ENCODE measurements at places on chromosomes 16 and 17.

DNA sequence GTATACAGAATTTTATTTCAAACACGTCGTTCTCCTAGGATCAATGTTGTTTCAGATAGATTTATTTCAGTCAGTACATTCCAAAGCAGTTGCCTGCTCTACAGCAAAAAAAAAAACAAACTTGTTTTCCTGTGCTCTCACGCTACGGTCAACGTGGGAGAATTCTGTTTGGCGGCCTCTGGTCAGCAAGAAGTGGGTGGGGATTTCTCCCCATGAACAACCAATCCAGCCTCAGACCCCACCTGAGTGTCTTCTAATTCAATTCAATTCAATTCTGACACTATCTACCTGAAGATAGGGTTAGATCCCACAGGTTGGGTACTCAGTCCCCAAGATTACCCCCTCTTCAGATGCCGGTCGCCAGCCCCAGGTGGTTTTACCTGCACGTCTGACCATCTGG, 22.1 kb downstream of the C17orf58 start:
- DNase-seq: no peak

- DNase-seq: no peak
Measured at GRCh38 chr16:58727028-58727781, 6.9 kb downstream of the GOT2 start.

- DNase-seq: no peak
Measured at GRCh38 chr17:418421-418751, 65.8 kb upstream of the RPH3AL start.

DNA sequence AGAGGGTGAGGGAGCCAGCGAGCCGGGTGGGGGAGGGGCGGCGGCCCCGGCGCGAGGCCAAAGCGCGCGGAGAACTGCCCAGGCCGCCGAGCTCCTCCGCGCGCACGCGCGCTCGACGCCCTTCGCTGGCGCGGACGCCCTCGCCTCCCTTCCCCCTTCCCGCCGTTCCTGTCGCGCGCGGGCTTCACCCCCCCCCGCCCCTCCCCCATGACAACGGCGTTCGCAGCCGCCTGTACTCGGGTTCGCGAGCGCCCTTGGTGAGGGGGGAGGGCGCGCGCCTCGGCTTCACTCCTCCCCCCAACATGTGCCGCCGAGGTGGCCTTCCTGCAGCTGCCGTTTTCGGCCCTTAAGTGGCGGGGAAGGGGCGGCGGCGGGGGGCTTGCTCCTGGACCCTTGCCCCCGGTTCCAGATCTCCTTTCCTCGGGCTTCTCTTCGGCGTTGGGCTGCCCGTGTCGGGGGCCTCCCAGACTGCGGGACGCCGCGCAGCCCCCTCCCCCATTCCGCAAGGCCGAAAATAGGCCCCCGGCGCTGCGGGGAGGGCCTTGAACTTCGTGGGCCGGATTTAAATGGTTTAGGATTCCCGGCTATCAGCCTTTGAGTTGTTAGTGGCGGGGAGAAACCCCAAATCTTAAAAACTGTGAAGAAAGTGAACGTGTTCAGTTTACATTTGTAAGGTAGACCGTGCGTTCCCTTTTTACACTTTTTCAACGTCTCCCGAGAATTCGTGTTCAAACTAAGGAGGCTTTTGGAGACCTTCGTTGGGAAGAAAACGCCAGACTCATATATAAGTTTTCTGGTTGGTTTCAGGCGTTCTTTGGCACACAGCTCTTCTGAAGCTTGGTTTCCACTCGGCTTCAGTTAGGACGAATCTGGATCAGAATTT, 653 bp downstream of the SRRM2 start:
- DNase-seq: peak; percentile 78

GRCh38 chr17:58595194-58595792, 80.9 kb upstream of the MTMR4 start:
- no peak for DNase-seq

GRCh38 chr17:4956493-4957061, 5.7 kb downstream of the ENO3 start:
- DNase-seq: no peak

DNA sequence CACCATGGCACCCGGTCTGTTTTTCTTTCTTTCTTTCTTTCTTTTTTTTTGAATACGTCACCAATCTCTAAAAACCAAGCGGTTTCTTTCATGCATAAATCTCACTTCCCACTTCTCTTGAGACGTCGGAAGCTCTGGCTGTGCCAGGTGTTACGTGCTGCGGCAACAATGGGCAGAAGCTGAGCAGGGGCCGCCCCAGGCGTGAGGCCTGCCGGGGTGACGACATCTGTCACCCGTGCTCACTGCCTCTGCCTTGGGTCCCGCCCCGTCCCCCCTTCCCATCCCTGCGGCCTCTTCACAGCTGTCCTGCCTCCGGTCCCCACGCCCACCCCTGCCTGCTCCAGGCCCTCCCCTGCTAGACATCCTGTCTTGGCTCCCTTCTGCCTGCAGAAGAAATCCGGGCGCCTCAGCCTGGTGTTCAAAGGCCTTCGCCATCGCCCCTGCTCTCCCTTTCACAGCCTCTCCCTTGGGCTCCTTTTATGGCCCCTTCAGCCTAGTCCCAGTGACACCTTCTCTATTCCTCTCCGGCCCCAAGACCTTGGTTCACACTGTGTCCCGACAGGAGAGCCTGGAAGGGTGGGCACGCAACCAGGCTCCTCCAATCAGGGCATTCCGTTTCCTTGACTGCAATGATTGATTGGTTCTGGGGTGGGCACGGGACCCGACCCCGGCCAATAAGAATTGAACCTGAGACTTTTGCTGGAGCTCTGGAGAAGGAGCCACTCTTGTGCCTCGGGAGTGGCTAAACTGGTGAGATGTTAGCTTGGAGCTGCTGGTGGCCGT, 4.8 kb downstream of the P2RX1 start:
- DNase-seq: no peak

DNA sequence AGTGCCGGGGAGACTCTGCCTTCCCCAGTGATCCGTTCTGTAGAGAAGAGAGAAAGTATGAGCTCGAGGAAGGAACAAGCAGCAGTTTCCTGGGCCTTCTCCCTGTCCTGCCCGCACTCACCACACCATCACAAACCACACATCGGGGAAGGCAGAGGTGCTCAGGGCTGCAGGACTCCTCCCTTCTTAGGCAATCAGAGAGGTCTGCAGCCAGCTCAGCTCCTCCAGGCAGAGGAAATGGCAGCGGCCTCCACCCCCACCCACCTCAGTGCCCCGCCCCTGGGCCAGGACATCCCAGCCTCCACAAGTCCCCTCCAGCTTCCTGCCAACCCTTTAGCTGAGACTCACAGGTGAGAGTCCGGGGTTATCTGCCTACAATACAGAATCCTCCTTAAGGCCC, 2.0 kb downstream of the ZNF319 start:
- peak; percentile 53 for DNase-seq

GRCh38 chr16:48503779-48504178, 106.2 kb downstream of the N4BP1 start:
- DNase-seq: no peak

- no peak for DNase-seq
Measured at GRCh38 chr16:819336-820043, 19.0 kb upstream of the GNG13 start.

GRCh38 chr17:44350733-44351226, 5.7 kb downstream of the GRN start:
- peak; percentile 64 for DNase-seq

- no peak for DNase-seq
Measured at GRCh38 chr16:77414752-77415231, 20.0 kb downstream of the ADAMTS18 start.

- no peak for DNase-seq
Measured at GRCh38 chr17:47785538-47786123, 36.0 kb downstream of the OSBPL7 start.

GRCh38 chr17:78890498-78890897, 12.5 kb downstream of the CEP295NL start:
- no peak for DNase-seq

- DNase-seq: no peak
Measured at GRCh38 chr17:76531486-76532038, 5.9 kb downstream of the CYGB start.

- no peak for DNase-seq
Measured at GRCh38 chr17:12637745-12638651, 27.7 kb upstream of the MYOCD start.

- DNase-seq: no peak
Measured at GRCh38 chr16:88131966-88132365, 180.7 kb downstream of the BANP start.

DNA sequence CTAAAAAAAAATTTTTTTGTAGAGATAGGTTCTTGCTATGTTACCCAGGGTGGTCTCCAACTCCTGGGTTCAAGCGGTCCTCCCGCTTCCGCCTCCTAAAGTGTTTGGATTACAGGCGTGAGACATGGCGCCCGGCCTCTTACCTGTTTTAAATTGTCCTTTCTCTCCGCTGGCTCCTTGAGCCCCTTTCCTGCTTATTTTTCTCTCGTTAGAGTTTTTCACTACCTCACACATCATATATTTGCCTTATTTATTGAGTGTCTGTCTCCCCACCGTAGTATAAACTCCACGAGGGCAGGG, 760 bp upstream of the SEC14L5 start:
- no peak for DNase-seq

GRCh38 chr17:10512856-10513255, 5.5 kb downstream of the MYH1 start:
- DNase-seq: no peak

GRCh38 chr17:310111-311010, 42.2 kb downstream of the RPH3AL start:
- DNase-seq: no peak

- no peak for DNase-seq
Measured at GRCh38 chr16:963913-964312, 6.9 kb downstream of the LMF1 start.

GRCh38 chr16:75482434-75483205, 12.6 kb downstream of the CHST6 start:
- DNase-seq: no peak

- no peak for DNase-seq
Measured at GRCh38 chr16:69253870-69254341, 57.2 kb upstream of the VPS4A start.

DNA sequence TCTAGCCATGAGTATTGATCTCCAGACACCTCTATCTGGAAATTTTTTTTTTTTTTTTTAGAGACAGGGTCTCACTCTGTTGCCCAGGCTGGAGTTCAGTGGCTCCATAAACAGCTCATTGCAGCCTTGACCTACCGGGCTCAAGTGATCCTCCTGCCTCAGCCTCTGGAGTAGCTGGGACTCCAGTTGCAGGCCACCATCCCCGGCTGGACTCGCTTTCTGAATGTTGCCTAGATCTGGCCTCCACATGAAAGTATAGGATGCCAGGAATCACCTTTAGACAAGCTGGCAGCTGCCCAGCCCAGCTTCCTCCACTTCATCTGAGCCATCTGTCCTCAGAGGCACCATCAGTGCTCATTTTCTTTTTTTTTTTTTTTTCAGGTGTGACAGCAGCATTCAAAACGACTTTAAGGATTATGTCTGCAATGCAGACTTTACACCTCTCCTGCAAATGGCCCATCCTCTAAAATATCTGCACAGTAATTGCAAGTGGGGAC, 6.4 kb upstream of the PRR14 start:
- DNase-seq: no peak

- no peak for DNase-seq
Measured at GRCh38 chr17:66580956-66581391, 253.9 kb upstream of the CACNG5 start.

- no peak for DNase-seq
Measured at GRCh38 chr16:66616169-66616568, 11.7 kb downstream of the CMTM3 start.

- no peak for DNase-seq
Measured at GRCh38 chr17:520447-521182, 168.0 kb upstream of the RPH3AL start.

DNA sequence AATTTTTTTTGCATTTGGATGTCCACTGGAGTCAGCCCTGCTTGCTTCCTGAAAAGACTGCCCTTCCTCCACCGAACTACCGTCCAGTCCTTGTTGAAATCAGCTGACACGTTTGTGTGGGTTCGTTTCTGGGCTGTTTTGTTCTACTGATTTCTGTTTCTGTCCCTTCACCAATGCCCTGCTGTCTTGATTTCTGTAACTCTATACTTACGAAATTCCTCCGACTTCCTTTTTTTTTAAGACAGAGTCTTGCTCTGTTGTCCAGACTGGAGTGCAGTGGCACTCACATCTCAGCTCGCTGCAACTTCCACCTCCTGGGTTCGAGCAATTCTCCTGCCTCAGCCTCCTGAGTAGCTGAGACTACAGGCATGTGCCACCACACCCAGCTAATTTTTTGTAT, 8.4 kb upstream of the GAA start:
- no peak for DNase-seq

GRCh38 chr16:678858-679813, 1.1 kb upstream of the STUB1 start:
- no peak for DNase-seq

DNA sequence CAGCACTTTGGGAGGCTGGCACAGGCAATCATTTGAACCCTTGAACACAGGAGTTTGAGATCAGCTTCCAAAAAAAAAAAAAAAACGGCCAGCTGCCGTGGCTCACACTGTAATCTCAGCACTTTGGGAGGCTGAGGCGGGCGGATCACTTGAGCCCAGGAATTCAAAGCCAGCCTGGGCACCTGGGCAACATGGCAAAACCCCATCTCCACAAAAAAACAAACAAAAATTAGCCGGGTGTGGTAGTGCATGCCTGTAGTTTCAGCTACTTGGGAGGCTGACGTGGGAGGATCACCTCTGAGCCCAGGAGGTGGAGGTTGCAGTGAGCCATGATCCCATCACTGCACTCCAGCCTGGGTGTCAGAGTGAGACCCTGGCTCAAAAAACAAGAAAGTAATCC, 39.0 kb downstream of the GRB2 start:
- no peak for DNase-seq

DNA sequence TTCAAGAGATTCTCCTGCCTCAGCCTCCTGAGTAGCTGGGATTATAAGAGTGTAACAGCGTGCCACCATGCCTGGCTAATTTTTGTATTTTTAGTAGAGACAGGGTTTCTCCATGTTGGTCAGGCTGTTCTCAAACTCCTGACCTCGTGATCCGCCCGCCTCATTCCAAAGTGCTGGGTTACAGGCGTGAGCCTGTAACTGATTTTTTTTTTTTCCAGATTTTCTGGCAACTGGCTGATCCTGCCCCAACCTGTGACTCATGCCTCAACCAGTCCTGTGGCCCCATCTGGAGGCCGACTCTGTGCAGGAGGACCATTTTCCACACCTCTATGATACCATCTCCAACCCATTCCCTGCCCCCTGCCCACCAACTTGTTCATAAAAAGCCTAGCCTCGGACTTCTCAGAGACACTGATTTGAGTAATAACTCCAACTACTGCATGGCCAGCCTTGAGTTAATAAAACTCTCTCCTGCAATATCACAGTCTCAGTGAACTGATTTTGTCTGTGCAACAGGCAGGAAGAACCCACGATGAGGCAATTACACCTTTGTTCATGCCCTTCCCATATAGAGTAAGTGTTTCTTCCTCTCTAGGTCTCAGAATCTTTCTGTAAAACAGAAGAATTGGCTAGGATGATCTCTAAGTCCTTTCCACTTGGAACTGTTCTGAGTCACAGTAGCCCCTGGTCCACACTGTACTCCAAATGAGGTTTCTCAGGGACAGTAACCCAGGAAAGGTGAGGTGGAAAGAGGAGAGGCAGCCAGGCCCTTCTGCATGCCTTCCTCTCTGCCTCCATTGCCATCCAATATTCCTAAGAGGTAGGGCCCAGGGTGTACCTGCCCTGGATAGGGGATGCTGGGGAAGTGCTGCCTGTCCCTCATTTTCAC, 8.8 kb upstream of the CNOT1 start:
- peak; percentile 81 for DNase-seq

GRCh38 chr17:5883775-5884665, 186.2 kb upstream of the WSCD1 start:
- DNase-seq: no peak
